Small intestine (tissue), 16 donors: ENCODE measurements at places on chromosomes 4 and X.

DNA sequence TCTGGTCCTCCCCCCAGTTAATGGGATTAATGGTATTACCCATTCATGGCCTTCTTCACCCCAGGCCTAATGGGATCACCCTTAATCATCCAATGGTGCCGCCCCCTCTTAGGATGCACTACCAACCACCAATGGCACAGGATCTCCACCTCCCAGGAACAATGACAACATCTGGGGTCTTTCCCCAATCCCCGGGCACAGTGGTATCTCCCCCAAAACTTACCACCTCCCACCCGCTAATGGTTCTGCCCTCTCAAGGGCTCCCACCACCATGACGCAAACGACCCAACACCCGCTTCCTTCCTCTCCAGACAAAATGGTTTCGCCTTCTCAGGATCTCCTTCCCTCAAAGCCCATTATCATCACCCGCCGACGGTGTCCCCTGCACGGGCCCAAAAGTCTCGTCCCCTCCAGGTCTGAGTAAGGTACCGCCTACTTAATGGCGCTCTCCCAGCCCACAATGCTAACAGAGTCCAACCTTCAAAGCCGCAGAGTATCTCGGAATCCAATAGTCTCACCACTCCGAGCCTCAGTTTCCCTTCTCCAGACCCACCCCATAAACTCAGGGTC is 458 bp downstream of the GRIPAP1 start:
- peak; percentile 4 for DNase-seq

- no peak for DNase-seq
Observed at GRCh38 chr4:3623106-3623505, 90.9 kb upstream of the LRPAP1 start.

DNA sequence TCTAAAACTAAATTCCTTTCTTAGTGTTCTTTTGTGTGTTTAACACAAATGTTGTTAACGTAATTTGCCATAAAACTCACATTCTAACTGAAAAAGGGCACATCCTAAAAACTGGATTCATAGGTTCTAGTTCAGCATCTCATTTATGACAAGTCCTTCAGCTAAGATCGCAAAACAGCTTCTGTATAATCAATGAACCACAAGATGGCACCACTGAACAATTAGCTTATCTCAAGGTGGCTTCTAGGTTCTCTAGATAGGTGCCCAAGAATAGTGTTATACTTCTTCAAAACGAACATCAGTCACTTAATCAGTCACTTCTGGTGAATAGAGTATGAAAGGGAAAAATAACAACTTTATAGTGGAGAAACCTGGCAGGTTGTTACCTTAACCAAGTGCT is 54.3 kb downstream of the NRK start:
- DNase-seq: peak; percentile 12

DNA sequence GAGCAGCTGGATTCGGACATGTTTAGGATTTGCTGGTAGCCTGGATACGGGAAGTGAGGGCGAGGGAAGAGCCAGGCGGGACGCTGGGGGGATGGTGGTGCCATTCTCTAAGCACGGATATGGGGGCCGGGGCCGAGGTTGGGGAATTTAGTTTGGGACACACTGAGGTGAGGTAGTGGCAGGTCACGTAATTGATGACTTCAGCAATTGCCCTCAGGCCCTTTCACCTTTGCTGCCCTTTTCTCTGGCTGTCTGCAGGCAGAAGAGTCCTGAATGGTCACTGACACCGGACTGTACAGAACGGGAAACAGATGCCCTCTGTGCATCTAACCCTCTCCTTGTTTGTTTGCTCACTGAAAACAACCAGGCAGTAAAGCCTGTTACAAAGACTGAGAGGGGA is 16.9 kb upstream of the HMGB3 start:
- no peak for DNase-seq

GRCh38 chrX:3550871-3551270 is 162.6 kb downstream of the PRKX start:
- no peak for DNase-seq

DNA sequence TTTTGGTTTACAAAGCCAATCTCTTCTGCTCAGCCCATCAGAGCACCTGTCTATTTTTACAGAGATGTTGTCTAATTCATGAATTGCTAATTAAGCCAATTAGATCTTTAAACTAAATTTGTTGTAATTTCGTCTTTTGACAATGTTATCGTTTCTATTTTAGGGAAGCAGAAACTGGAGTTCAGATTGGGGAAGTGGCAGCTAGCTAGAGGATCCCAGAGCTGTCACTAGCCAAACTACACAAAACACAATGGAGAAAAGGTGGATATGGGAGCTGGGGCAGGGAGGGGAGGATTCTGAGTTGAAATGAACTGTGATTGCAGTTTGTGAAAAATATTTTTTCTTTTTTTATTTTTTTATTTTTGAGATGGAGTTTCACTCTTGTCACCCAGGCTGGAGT is 35.8 kb downstream of the CASP3 start:
- DNase-seq: no peak

- peak; percentile 29 for DNase-seq
Observed at GRCh38 chr4:732911-733630, 27.4 kb downstream of the PCGF3 start.

DNA sequence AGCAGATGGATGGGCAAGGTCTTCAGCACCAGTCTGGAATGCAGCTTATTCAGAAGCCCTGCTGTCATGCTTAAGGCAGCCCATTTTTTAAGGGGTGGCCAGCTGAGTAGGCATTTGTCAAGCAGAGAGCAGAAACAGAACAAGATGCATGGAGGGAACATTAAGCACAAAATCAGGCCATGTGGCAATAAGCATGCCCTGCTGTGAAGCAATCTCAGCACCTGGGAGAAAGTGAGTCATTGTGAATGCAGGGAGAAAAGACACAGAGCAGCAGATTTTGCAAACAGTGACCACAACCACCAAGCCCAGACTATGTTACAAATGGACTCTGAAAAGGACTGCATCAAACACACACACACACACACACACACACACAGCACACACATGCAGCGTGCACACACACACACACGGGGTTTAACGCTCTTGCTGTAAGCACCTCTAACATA is 94.1 kb upstream of the GALNT7 start:
- DNase-seq: no peak

GRCh38 chr4:26150948-26151347 is 169.9 kb upstream of the RBPJ start:
- no peak for DNase-seq

DNA sequence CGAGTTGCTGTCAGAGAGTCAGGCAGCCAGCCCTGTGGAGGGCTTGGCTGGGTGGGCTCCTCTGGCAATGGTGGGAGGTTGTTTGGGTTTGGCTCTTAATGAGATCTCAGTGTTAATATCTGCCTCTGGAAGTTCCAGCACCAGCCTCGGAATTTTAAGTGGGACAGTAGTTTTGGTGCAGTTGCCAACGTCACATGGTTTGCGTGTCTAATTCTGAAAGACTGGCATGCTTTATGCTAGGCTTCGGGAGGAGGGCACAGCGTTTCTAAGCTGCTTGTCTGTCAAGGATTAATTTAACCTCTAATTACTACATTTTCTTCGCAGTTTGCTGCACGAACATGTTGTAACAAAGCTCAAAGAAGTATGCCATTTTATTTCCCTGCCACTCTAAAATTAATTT is 9.2 kb downstream of the MAMLD1 start:
- no peak for DNase-seq

- peak; percentile 98 for DNase-seq
Observed at GRCh38 chr4:123555233-123555806, 158.7 kb downstream of the SPRY1 start.

DNA sequence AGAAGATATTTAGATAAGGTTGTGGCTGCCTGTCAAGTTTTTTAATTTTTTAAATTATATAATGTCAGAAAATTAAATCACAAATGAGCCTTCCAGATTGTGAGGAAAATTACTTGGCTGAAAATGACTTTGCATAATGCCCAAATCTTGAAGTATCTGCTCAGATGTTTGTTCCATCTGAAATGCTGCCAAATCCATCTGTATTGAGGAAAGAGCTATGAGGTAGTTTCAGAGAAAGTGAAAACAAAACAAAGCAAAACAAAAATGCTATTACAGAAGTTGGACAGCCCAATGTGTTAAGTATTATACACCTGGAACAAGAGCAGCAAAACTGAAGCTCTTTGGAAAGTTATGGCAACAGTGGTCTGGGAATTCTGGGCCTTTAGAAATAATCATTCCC is 23.3 kb upstream of the GUCY1B1 start:
- DNase-seq: no peak

- DNase-seq: no peak
Observed at GRCh38 chr4:119602366-119602765, 26.2 kb downstream of the PDE5A start.

DNA sequence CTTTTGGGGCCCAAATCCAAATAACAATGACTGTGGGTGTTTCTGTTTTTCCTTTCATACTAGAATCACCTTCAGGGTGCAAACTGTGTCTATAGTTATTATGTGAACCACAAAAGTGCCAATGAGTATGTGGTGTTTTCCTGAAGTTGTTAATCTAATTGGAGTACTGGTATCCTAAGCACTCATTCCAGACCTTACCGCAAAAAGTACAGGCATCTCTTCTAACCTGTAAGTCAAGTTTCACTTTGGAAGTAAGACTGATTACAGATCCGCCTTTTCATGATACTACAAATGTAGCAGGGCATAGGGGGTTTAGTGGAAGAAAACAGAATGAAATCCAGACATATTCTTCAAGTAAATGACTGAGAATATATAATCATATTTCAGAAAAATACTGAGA is 16.1 kb downstream of the COQ2 start:
- no peak for DNase-seq

DNA sequence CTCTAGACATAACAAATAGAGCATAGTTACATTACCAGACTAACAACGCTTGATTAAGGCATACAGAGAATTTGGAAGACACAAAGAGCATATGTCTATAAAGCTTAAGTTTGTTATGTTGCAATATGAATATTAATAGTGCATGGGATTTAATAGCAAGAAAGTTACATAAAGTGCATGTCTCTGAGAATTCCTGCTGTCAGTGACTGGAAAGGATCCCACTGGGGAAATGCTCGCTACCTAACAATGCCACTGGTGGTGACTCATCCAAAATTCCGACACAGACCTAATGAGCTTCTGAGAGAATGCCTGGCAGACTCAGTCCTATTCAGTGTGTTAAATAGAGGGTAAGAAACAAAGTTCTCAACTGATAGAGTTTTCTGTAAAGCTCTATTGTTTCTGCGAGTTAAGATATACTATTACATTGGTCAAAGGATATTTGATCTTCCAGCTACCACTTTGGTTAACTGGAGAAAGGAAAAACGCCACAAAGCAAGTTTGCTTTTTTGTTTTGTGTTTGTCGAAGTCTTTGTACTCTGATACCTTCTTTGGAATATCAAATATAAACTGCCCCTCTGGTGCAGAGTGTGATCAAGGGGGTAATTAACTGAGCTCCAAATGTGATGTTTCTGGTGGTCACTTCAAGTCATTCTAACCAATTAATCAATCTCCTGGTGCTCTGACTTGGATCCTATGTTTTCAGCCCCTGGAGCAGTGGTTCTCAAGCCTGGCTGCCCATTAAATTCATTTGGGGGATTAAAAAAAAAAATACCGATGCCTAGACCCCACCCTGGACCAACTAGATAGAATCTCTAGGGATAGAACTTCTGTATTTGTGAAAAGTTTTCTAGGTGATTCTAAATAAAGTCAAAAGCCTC is 107.9 kb downstream of the PALLD start:
- DNase-seq: no peak

DNA sequence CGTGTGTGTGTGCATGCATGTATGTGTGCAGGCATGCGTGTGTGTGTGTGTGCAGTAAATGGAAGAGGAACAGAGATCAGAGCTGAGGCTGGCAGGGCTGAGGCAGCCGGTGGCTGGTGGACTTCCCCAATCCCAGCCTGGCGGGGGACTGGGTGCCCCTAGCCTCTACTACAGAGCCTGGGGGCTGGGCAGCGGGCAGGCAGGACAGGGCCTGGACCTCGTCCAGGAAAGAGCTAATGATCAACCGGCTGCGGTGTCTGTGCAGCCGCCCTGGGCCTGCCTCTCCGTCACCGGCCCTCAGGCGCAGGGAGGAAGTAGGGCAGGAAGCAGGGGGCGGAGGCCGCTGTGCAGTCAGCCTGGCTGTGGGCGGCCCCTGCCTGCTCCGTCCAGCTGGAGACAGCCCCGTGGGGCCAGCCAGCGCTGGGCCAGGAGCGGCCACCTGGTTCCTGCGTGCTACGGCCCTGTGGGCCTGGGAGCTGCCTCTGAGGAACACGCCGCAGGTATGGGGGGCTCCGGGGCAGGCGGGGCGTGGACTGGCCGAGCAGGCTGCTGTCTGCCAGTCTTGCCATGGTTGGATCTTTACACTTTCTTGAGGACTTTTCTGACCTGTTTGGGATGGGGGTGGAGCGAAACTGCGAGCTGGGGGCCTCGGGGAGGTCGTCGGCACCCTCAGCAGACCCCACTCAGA is at the start of gene SH3TC1:
Gene SH3TC1 (plus strand): TSS at position 385 of the 688 bp plus-strand sequence. CDS start 5,905 bp downstream, outside the sequence.
- DNase-seq: peak; percentile 95

GRCh38 chrX:71111141-71111843 is at the start of gene IL2RG:
IL2RG (minus strand) TSS chrX:71111577; CDS start chrX:71111539, 38 bp downstream.
- DNase-seq: peak; percentile 83

DNA sequence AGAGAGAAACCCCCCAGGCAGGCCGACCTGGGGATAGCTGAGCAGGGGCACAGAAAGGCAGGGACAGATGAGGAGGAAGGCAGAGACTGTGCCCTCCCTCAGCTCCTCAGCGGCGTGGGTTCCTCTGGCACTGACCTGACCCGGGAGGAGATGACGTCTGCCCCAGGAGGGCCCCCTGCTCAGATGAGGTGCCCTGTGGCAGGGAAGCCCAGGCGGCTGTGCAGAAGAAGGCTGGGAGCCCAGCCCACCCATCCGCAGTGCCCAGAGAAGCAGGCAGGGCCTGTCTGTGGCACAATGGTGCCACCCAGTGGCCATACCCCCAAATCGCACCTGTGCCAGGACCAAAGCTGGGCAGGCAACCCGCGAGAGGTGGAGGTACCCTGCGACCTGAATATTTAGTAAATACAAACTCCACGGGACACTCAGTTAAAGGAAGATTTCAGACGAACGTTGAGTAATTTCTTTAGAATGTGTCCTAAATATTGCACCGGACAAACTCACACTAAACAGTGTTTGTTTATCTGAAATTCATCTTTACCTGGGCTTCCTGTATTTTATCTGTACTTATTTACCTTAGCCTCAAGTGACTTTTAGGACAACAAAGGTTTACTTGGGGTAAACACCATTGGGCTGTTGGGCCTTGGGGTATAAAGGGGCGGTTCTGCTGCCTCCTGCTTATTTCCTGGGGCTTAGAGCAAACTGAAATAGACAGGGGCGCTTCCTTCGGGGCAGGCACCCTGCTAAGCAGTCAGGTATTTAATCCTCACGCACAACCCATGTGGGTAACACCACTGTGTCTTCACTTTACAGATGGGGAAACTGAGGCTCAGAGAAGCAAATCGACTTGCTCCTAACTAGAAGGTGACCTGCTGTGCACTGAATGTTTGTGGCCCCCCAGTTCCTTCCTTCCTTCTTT is 46.5 kb upstream of the HMX1 start:
- DNase-seq: peak; percentile 40

DNA sequence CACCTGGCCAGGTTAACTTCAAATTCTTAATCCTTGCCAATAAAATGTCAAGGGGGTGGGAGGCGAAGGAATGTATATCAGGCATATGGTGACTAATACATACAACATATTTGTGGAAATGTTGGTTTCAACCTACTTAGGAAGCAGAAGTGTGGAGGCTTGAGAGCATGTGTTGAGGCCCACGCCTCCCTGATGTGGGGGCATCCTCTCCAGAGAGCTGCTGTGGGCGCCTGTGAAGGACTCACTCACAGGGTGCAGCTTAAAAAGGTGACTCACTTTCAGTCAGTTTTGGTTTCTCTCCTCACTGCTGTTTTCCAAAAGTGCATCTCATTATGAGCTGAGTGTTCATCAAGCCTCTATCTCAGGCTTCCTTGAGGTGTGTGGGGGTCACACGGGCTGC is 27.5 kb downstream of the LNX1 start:
- no peak for DNase-seq
